ENCODE measurements at places on chromosomes 2 and 18.

GRCh38 chr2:172031536-172031935, 31.8 kb downstream of the METAP1D start:
- peak; percentile 31 for DNase-seq

- DNase-seq = no peak
Measured at GRCh38 chr2:218536804-218537494, 31.2 kb downstream of the USP37 start.

GRCh38 chr18:72013427-72013850, 530.7 kb downstream of the CBLN2 start:
- no peak for DNase-seq

- DNase-seq = no peak
Measured at GRCh38 chr2:165815299-165816141, 21.5 kb upstream of the GALNT3 start.

DNA sequence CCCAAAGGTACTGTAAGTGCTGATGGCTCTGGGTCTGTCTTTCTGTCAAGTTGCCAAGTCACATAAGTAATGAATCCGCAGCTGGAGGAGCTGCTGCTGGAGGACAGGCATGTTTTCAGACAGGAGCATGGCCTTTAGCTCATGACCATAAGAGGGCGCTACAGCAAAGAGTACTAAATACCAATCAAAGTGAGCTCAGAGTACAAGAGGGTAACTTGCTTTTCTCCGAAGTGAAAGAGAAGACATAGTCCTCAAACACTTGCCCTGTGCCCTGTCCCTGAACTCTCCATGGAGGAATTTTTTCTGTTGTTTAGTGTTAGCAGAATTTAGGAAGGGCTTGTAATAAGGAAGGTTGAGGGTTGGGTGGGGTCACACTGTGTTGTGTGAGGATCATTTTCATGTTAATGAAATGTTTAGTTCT, 58.0 kb upstream of the EML6 start:
- DNase-seq = peak; percentile 48

DNA sequence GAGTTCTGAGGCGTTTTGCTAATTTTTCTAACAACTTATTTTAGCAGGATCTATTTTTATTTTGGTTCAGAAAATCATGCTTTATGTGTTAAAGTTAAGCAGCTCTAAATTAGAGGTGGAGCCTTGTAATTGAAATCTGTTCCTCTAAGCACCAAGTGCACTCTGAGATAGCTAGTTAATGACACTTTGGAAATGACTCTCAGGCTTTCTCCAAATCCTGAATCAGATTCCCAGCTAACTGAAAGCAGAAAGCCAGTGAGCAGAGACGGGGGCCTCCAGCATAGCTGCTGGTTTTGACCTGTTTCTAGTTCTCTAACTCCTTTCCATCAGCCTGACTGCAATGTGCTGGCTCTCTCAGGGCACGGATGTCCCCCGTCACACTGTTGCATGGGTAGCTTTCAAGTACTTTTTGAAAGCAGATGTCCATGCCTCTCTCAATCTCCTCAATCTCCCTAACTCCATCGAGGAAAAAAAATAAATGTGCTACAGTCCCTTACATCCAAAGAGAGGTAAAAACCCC, 326.5 kb downstream of the SATB2 start:
- no peak for DNase-seq

GRCh38 chr2:216657086-216657855, 24.1 kb downstream of the IGFBP2 start:
- no peak for DNase-seq

DNA sequence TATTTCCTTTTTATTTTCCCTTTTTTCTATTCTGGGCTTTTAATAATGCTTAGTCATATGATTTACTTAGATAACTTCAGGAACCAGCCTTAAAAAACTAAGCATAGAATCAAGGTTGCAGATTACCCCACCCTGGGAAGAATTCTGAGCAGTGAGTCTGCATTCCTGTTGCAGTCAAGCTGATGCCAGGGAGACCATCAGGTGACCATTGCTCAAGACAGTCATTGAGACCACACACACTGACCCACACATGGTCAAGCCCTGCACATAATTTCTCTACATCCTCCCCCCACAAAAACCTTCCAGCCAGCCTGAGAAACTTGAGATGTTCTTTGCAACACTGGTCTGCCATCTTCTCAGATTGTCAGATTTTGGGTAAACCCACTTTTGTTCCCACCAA, 83.9 kb downstream of the SH3YL1 start:
- no peak for DNase-seq

DNA sequence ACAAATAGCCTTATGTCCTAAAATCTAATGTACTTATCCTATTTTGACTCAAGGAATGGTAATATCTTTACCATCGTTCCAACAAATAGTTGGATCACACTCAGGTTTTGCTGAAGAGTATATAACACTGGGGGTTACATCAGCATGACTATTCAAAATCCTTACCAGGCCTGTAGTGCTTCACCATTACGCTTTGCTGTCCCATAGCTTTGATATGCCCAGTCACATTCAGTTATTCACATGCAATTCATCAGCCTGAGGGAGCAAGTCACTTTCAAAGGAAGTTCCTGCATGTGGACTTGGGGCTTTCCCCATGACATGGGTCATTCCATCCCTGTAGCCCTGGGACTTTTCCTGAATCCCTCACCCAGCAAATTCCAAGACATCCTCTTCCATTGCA, 39.6 kb downstream of the FTCDNL1 start:
- no peak for DNase-seq

- no peak for DNase-seq
Measured at GRCh38 chr18:12288403-12288755, 19.7 kb upstream of the TUBB6 start.

DNA sequence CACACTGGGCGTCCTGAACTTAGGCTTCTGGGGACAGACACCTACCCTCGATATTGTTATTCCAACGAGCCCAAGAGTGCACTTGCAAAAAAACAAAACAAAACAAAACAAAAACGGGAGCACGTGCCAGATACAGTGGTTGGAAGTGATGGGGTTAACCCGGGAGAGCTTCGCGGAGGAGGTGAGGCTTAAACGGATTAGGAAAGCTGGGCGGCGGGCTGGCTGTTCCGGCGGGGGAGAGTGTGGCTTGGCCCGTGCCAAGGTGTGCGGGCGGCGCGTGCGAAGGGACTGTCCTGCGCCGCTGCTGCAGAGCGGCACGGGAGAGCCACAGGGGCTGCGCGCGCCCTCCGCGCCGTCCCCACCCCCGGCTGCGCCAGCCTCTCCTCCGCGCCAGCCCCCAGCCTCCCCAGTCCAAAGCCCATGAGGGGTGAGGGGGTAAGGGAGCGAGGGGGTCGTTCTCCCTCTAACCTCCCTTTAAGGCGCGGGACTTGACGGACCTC, 1.5 kb upstream of the SLC30A3 start:
- DNase-seq = no peak

GRCh38 chr2:40451918-40452605, at the start of gene SLC8A1:
Gene SLC8A1, minus strand, starts transcription at chr2:40452090.
- peak; percentile 63 for DNase-seq

GRCh38 chr2:121483021-121483420, 47.7 kb upstream of the RNU4ATAC start:
- no peak for DNase-seq

All from hindlimb muscle (tissue), 1 donor.